ENCODE measurements at places on chromosomes 5 and 9.

DNA sequence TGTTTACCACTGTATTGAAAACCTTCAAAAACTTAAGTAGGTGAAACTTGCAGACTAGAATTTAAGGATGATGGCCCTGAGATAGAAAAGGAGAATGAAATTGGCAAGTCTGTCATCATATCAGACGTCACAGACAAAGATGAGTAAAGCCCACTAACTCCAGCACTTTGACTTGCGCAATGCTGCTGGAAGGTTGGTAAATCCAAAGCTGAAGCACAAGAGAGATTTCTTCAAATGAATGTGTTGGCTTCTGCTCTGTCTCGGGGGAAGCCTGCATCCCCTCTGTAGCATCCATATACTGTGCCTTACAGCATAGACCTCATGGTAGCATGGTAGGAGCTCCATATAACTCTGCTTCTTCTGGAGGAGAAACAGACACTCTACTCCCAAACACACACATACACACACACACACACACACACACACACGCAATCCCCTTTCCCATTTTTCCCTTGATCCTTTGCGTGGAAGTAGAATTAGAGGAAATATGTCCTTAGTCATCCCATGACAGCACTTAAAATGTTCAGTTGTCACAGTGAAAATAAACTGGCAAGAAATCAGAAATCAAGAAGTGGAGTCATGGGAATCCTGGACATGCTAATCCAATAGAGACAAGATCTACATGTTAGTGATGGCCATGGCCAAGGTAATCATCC is 241.5 kb downstream of the NR3C1 start:
- no peak for DNase-seq

DNA sequence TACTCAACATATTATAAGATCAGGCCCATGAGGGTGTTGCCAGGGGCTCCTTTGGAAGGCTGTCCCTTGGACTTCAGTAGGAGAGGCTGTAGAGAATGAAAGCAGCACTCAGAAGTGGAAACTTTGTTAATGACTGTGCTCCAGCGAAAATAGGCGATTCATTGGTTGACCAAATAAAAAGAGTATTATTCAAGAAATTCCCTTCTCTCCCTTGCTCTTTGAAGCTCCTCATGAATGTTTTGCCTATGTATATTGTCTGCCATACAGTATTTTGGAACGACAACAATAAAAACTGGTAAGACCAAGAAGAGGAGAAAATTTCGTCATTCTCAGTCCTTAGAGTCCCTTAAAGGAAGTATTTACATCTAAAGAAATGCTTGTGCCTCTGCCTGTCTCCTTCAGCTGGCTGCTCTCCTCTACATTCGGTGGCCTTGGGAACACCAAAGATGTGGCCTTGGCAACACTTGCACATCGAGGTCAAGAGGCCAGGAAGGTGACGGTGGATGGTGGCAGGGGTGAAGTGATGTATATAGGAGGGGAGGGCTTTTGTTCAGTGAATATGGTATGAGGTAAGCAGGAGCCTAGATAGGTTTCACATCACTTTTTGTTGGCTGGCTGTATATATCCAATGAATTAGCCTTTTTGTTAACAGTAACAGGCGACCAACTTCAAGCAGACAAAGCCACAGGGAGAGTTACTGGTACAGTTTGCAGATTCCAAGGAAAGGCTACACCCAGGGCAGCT is 95.0 kb upstream of the ACTBL2 start:
- no peak for DNase-seq

- DNase-seq, result no peak
These were observed 578.7 kb upstream of the ADAMTS16 start for GRCh38 chr5:4561403-4561802.

- DNase-seq, result no peak
These were observed 29.3 kb downstream of the RNF20 start for GRCh38 chr9:101562966-101563365.

- no peak for DNase-seq
These were observed 111.3 kb downstream of the FER start for GRCh38 chr5:108858959-108859358.

- DNase-seq, result no peak
These were observed 110.8 kb downstream of the ADRB2 start for GRCh38 chr5:148937239-148937638.

- DNase-seq, result no peak
These were observed 141.9 kb downstream of the MAST4 start for GRCh38 chr5:66738136-66738535.

- DNase-seq, result no peak
These were observed 523.8 kb downstream of the EFNA5 start for GRCh38 chr5:107146901-107147300.

DNA sequence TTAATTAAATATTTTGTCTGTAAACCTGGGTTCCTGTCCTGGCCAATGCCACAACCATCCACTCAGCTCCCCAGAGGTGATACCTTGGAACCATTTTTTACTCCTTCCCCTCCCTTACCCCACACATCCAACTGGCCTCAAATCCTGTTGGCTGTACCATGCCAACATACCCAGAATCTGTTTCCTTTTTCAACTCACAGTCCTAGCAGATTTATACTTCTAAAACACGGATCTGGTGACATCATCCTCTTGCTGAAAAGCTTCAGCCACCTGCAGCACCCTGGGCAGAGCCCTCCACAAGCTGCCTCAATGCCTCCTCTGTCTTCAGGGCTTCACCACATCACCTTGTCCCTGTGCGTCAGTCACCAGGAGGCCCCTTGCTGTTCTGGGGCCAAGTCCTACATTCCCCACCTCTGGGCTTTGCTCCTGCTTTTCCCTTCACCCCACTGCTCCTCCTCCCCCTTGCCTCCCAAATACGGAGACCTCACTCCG is 14.9 kb downstream of the SEMA6A start:
- no peak for DNase-seq

DNA sequence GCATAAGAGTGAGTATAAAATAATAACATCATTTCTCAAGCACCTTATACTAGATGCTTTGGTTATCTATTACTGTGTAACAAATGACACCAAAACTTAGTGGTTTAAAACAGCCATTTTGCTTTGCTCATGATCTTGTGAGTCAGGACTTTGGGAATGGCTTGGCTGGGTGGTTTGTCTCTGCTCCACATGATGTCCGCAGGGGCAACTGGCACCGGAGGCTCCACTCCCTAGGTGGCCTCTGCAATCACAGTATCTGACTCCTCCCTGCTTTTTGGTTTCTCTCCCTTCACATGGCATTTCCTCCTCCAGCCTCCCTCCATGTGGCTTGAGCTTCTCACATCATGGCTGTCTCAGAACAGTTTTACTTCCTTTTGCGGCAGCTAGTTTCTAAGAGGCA is 259.5 kb downstream of the GAS1 start:
- DNase-seq, result no peak

- no peak for DNase-seq
These were observed 236.6 kb upstream of the RASEF start for GRCh38 chr9:83299571-83299970.

- no peak for DNase-seq
These were observed 204.9 kb upstream of the TARS1 start for GRCh38 chr5:33235824-33236223.

- DNase-seq, result no peak
These were observed 287.2 kb downstream of the ARRDC3 start for GRCh38 chr5:91095786-91096385.

GRCh38 chr5:72170101-72170500 is 62.8 kb downstream of the MAP1B start:
- DNase-seq, result no peak

DNA sequence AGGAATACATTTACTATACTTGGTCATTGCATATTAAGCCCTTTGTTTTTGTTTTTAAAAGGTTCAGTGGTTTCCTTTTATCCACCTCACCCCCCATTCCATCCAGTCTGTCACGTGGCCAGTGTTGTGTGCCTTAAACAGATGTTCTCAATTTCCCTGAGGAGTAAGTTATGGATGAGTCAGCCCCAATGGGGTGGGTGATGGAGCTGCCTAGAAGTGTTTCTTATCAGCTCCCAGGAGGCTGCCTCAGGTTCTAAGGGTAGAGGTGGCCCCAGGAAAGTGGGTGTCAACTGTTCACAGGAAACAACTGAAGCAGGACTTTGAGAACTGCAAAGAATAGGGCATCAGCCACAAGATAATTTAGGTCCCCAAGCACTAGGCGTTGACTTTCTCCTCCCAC is 41.1 kb downstream of the ACTBL2 start:
- DNase-seq, result no peak

DNA sequence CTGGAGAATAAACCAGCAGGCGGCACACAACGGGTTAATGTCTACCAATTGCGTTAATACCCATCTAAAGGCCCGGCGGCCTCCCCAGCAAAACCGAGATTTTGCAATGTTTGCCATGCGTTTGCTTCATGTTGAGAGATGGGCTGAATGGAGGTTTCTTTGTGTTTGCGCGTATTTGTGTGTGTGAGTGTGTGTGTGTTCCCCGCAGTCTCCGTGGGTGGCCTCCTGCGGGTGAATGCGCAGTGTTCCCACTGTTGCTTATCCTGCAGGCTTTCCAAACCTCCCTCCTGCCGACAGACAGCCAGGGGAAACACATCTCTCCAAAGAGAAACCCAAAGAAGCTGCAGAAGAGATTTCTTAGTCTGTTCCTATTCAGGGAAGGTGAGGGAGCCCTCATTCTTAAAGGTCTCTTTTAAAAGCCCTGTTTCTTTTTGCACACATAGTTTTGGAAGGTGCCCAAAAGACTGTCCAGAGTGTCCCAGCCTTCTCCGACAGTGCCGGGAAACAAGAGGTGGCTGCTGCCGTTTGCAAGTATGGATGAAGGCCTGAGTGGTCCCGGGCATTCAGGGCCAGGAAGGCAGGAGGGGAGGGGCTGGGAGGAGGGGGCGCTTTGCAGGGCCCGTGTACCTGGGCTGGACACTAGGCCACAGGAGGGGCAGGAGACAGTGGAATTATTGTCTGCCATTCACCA is 103.8 kb upstream of the ERCC6L2 start:
- DNase-seq, result no peak

All from activated CD8-positive, alpha-beta memory T cell treated with anti-CD3 and anti-CD28 coated beads, Interleukin-2, amount 50 U/mL, for 4 hours (primary cell).